Fibroblast of mammary gland (primary cell): ENCODE measurements at places on chromosomes 12 and 14.

- DNase-seq = no peak
These were observed 593.8 kb downstream of the TRHDE start for GRCh38 chr12:72865921-72866320.

- DNase-seq = peak; percentile 63
These were observed at the start of gene P3H3 for GRCh38 chr12:6827982-6828780. P3H3 (plus strand) TSS chr12:6828407; CDS start chr12:6828441, 34 bp downstream.

DNA sequence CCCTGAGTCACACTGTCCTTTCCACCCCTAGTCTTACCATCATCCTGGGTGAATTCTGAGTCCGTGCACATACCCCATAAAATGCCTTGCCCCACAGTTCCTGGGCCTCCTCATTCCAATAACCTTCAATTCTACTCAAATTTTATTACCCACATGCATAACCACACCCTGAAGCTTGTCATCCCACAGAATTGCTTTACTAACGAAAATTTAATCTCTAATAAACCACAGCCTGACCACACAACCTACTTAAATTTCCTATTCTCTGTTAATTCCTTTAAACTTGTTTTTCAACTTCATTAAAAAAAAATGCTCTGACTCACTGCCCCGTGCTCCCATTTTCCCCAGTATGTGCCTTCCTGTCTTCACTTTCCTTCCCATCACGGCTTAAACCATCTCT, 205.9 kb downstream of the PHLDA1 start:
- peak; percentile 95 for DNase-seq

GRCh38 chr12:18897823-18898222, 159.9 kb downstream of the CAPZA3 start:
- DNase-seq = peak; percentile 76

- DNase-seq = no peak
These were observed 43.8 kb upstream of the PRIMA1 start for GRCh38 chr14:93832081-93832480.

GRCh38 chr12:25959071-25959961, 834 bp downstream of the RASSF8 start:
- DNase-seq = peak; percentile 91

DNA sequence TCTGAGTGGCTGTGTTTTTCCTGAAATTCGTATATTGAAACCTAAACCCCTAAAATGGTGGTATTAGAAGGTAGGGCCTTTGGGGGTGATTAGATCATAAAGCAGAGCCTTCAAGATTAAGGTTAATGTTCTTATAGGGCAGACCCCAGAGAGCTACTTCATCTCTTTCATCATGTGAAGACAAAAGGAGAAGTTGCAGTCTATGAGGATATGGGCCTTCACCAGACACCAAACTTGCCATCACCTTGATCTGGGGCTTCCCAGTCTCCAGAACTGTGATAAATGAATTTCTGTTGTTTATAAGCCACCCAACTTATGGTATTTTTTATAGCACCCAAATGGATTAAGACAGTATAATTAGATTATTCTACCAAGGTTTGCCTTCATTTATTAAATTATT, 275.0 kb upstream of the ATP2B1 start:
- no peak for DNase-seq

- DNase-seq = peak; percentile 76
These were observed 22.5 kb upstream of the NKX2-8 start for GRCh38 chr14:36604757-36605505.
